ENCODE measurements at places on chromosomes 3 and 15.

GRCh38 chr3:111236836-111237713, 165.5 kb downstream of the NECTIN3 start:
- no peak for DNase-seq

DNA sequence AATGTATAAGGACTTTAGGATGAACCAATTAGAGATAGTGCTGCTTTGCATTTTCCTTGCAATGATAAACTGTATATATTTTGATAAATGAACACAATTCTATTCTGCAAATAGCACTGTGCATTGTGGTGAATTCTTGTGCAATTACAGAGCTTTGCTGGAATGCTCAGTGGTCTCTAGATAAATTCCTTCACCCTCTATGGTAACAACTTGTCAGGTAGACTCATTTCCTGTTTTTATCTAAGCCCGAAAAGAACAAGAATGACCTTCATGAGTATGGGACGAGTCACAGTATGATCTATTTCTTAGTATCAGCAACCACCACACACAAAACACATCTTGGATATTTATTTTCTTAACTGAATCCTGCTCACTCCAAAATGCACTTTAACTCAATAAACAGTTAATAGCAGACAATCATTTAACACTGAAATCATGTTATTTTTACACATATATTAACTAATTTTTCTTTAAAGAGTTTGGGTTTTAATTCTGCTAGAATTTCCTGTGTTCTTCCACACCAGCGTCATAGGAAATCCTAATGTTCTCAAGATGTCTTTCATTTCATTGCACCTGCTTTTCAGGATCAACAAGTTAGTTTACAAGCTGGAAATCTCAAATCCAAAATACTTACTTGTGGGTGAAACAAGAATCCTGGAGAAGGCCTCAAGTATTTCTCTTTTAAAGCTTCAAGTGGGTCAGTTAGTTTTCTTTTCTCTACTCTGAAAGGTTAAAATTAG, 551.2 kb downstream of the MECOM start:
- no peak for DNase-seq

GRCh38 chr3:70919661-70920060, 607.2 kb upstream of the MDFIC2 start:
- no peak for DNase-seq

DNA sequence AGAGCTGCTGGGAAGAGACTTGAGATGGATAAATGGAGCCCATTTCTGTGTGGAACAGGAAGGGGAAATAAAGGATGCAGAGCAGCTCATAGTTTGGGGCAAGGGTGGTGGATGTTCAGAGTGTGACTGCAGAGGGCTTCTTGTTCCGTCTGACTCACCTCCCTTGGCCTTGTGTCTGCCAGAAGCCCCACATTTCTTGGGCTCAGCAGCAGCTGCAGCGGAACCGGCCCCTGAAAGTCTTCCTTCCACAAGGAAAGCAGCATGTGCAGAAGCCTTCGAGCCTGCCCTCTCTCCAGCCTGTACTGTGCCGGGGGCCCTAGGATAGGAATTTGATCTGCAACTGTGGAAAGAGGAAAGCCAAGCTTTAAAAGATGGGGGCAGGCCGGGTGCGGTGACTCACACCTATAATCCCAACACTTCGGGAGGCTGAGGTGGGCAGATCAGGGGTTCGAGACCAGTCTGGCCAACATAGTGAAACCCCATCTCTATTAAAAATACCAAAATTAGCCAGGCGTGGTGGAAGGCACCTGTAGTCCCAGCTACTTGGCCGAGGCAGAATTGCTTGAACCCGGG, 11.5 kb downstream of the CDAN1 start:
- no peak for DNase-seq

- DNase-seq: no peak
Measured at GRCh38 chr3:160464321-160464720, 14.7 kb upstream of the TRIM59 start.

DNA sequence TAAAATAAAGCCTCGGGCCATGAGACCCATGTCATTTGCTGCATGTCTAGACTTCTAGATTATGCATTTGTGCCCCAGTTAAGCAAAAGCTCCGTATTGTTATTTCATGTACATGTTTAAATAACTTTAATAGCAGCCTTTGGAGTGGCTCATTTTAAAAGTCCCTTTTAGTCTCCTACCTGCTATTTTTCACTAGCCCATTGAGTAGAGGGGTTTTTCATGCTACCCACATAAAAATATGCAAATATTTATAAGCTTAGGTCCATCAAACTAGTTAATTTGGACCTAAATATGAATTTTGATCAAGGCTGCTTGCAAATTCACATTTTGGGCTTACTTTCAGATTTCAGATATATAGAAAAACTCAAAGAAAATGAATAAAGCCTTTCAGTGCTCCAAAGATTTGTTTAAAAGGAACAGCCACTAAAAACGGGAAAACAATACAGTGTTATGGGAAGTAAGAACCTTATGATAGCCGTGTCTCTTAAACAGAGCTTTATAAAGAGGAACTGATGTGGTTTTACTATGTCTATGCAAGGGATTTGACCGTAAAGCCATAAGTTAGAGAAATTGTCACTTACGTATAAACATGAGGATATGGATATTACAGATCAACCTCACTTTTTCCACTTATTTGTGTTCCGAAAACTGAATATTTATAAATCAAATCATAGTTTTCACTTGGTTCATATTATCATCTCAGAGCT, 30.0 kb downstream of the FILIP1L start:
- DNase-seq: no peak

GRCh38 chr15:90885432-90886290, 1.4 kb downstream of the FES start:
- DNase-seq: peak; percentile 75

DNA sequence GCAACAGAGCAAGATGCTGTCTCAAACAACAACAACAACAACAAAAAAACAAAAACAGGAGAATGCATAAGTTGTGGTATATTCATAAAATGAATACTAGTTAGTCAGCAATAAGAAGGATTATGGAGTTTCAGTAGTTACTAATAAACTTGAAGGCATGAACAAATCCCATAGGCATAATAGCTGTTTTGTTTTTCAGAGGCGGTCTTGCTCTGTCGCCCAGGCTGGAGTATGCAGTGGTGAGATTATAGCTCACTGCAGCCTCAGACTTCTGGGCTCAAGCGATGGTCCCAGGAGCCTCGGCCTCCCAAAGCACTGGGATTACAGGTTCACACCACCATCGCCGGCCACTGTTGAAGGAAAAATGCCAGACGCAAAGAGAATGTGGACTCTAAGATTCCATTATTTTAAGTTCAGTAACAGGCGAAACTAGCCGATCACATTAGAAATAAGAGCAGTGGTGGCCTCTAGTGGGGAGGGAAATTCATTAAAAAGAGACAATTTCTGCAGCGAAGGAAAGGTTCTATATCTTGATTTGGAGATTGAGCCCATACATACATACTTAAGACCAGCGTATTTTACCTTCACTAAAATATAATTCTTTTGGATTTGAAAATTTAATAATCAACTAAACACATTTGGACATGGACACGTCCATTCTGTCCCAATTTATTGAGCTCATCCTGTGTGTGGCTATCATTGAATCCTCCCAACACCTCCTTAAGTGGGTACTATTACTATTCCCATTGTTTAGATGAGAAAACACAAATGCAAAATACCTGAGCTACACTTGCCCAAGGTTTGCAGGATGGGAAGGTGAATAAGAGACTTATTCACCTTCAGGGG, 27.4 kb upstream of the HDAC11 start:
- no peak for DNase-seq

DNA sequence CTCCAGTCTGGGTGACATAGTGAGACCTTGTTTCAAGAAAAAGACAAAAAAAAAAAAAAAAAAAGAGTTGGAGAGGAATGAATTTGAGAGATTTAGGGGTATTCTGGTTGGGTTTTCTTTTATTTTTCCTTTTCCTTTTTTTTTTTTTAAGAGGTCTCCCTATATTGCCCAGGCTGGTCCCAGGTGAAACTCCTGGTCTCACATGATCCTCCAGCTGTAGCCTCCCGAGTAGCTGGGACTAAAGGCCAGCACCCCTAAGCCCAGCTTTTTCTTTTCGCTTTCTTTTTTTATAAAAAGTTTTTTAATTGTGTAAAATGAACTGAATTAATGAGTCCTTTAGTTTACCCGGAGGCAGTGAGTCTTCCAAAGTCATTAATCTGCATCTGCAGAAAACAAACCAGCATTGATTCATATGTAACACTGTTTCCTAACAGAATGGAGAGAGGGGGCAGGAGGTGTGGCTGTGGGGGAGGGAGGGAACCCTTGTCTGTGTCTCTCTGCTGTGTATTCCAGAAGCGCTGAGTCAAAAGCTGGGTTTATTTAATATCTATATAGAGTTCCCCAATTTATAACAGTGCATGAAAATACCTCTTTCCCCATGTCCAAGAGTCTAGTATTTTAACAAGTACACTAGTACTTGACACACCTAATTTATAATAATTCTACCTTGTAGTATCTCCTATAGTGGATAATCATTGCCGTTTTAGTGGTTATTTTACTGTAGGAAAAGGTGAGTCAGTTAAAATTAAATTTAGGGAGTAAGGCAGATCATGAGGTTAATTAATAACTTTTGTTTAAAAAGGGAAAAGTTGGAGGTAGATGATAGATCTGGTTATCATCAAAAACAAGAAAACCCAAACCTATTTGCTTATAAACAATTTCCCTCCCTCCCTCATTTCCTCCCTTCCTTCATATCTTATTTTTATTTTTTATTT, 2.6 kb upstream of the DPPA4 start:
- DNase-seq: no peak

DNA sequence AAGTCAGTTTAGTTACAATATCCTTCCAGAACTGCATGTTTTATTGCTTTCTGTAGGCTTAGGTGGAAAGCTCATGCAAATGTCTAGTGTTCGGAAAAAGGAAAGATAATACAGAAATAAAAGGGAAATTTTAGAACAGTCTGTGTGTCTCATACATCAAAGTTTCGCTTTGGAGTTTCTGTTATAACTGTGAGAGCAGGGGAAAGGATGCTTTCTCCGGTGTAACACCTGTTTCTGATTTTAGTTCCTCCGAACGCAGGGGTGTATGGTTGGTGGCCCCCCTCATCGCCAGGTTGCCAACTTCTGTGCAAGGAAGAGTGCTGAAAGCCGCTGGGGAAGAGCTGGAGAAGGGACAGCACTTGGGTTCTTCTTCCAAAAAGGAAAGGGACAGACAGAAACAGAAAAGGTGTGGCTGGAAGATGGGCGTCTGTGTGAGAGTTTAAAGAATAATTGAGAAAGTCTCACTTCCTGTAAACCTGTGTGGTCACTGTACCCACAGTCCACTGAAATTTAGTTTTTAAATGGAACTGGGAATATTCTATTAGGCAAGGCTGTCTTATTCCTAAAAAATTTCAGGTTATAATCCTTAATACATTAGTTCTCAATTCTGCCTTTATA, 6.7 kb downstream of the P2RY12 start:
- DNase-seq: no peak

DNA sequence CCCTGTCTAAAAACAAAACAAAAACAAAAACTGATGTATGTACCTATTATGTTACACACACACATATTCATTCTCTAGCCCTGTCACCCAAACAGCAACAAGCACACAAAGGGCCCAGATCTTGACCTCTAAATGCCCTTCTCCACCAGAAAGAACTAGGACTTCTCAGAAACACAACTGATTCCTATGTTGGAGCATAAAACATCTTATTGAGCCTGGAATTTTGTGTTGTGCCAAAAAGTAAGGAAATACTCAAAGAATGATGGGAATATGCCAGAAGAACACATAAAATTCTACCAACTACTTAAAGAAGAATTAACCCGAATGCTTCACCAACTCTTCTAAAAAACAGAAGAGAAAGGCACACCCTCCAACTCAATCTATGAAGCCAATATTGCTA, 66.7 kb upstream of the OCA2 start:
- no peak for DNase-seq

GRCh38 chr3:161026612-161027510, 78.3 kb downstream of the B3GALNT1 start:
- no peak for DNase-seq

- no peak for DNase-seq
Measured at GRCh38 chr3:17065881-17066280, 181.1 kb downstream of the PLCL2 start.

DNA sequence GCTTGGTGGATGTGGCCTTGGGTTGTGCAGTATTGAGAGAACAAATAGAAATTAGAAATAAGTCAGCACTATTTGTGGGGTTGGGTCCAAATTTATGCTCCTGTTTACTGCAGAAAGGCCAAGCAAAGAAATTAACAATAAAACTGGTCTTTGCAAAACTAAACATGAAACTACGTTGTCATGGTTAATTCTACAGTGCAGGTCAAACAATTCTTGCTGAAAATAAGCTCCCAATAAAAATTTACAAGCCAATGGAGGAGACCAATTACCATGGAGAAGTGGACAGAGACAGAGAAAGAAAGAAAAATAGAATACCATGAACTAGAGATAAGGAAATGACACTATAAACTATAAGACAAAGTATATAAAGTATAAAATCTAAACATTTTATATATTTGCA, 101.3 kb downstream of the CDIN1 start:
- DNase-seq: no peak

GRCh38 chr3:48271763-48272498, 31.0 kb downstream of the ZNF589 start:
- DNase-seq: no peak

DNA sequence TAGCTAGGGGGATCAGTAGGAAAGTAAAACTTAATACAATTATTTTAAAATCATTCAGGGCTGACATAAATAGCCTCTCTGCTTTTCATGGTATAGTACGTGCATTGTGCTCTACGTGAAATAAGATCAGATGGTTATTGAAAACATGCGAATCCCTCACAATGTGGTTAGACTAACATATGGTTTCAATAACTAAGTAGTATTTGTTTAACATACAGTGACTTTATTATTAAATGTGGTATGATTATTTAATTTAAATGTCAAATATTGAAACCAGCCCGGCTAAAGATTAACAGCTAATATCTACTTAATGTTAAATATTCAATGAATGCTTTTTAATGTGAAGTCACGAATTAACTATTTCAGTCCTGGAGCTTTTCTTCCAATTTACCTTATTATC, 473.9 kb upstream of the THBS1 start:
- DNase-seq: no peak

DNA sequence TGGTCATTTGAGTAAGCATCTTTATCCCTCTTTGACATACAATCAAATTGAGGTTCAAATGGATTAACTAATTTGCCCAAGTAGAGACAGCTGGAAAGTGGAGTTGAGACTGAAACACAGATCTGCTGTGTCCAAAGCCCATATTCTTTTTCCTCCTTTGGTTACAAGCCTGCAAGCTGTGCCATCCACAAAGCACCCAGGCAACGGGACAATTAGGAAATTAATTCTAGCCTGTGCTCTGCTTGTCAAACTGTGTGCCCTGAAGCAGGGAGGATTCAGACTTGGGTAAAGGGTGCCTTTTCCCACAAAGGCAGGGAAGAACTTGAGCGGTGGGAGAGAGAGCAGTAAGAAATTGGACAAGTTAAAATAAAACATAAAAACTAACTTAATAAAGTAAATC, 127.9 kb downstream of the DTWD1 start:
- no peak for DNase-seq

DNA sequence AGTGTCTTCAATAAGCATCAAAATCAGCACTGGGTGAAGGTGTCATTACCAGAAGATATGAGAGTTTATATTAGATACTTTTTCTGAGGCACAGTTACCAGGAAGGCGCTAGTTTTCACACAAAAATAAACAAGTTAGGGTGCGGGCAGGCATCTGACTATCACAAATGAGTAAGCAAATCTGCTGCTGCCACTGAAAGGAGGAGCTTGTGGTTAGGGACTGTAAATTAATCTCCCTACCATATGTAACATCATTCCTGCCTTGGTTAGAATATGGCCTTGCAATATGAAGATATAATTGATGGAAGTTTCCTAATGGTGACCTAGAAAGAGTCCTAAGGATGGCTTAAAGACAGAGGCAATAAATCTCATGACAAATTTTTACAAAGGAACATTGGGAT, 19.5 kb upstream of the EID1 start:
- no peak for DNase-seq
